ENCODE measurements at places on chromosomes 3 and 15.

DNA sequence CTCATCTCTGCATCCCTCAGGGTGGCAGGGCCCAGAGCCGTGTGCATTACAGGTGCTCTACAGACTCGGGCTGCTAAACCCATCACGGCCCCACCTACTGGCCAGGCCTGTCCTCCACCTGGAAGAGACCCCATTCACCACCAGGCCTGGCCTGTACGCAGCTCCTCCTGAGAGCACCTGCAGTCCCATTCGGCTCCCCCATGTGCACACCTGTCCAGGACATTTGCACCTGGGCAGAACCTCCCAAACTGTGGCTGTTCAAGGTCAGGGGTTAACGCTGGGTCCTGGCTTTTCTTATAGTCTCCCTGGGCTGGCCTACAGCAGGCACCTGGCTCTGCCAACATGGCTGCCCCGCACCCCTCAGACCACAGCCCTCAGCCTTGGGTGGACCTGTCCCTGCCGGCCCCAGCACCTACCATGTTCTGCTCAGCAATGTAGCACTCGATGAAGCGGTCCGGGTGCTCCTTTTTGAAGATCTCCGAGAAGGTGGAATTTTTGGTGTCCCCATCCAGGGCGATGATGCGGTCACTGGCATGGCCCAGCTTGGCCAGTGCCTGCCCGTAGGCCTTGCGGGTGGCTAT, 25.7 kb downstream of the TKT start:
- DNase-seq: no peak

DNA sequence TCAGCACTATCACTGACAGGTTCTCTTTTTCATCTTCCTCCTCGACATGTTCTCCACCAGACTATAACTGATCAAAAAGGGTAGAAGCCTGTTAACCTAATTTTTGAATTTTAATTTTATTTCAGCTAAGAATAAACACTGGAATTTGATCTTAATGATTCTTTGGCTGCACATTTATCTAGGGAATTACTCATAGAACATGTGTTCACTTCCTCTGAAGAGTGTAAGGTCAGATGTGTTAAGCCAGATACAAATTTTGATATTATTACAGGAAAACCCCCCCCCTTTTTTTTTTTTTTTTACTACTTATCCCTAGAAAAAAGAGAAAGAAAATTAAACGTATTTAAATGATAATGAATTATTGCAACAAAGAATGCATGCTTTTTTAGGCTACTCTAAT, 15.0 kb downstream of the DCBLD2 start:
- DNase-seq: no peak

- DNase-seq: no peak
Observed at GRCh38 chr15:77622934-77623754, 9.6 kb downstream of the LINGO1 start.

DNA sequence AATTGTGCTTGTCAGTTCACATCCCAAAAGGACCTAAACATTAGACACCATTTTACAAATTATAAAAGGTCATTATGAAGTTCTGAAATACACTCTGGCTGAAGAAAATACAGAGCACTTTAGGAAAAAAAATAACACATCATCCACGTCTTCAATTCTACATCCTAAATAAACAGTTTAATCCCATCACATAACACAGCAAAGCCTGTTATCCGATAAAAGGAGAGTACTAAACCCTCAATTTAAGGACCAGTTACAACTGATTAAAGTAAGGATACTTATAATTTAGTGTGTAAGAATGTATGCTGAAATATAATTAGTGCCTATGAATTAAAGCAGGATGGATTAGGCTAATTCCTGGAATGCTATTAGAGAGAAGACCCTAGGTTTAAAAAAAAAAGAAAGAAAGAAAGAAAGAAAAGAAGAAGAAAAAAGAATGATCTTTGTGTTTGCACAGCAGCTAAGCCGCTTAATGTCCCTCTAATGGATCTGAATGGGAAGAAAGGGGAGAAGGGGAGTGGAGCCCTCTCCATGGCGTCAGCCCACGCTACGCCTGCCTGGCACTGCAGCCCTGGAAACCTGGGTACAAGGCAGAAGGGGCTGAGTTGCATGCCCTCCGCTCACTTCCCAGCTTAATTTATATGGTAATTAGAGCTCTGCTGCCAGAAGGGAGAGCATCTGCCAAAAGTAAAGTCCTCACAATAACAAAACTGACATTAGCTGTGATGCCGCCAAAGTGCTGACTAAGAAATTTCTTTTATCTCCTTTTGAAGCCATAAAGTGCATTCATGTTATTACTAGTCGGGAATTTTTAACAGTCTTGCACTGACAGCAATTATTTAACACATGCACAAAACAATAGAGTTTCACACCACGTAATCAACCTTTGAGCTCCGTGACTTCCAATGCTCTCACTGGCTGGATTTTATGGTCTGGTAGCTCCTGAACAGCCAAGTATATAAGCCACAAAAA, 90.0 kb downstream of the FSIP1 start:
- no peak for DNase-seq

GRCh38 chr3:195751560-195751959, 30.8 kb downstream of the MUC20 start:
- DNase-seq: no peak

- DNase-seq: no peak
Observed at GRCh38 chr3:190291994-190292584, 30.2 kb downstream of the CLDN1 start.

DNA sequence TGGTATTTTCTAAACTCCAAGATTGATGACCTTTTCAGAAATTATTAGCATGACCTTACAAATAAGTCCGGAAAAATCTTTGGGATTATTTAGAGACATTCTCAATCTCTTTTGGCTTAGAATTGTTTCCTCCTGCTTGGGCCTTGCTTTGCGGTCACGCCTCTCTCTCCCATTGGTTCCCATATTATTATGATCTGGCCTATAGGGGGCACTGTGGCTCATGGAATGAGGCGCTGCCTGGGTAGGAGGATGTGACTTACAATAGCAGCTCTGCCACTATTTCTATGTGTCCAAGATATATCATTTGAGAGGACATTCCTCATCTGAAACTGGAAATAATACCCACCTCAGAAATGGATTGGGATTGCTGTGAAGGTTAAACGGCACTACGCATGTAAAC, 464.9 kb downstream of the MFSD1 start:
- no peak for DNase-seq

- DNase-seq: no peak
Observed at GRCh38 chr3:69020857-69021256, 7.4 kb upstream of the EOGT start.

DNA sequence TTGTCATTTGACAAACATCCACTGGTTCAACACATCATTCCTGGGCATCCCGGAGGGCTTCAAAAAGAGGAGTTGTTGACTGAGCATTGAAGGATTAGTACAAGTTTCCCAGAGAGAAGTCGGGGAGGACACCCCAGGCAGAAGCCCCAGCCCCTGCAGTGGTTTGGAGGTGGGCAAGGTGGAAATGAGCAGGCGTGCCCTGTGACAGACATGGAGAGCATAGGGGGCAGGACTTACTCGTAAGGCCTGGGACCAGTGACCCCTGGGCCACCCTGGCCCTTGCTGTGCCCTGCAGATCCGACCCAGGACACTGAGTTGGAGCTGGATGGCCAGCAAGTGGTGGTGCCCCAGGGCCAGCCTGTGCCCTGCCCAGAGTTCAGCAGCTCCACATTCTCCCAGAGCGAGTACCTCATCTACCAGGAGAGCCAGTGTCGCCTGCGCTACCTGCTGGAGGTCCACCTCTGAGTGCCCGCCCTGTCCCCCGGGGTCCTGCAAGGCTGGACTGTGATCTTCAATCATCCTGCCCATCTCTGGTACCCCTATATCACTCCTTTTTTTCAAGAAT, 5.9 kb downstream of the PARP3 start:
- DNase-seq: no peak

DNA sequence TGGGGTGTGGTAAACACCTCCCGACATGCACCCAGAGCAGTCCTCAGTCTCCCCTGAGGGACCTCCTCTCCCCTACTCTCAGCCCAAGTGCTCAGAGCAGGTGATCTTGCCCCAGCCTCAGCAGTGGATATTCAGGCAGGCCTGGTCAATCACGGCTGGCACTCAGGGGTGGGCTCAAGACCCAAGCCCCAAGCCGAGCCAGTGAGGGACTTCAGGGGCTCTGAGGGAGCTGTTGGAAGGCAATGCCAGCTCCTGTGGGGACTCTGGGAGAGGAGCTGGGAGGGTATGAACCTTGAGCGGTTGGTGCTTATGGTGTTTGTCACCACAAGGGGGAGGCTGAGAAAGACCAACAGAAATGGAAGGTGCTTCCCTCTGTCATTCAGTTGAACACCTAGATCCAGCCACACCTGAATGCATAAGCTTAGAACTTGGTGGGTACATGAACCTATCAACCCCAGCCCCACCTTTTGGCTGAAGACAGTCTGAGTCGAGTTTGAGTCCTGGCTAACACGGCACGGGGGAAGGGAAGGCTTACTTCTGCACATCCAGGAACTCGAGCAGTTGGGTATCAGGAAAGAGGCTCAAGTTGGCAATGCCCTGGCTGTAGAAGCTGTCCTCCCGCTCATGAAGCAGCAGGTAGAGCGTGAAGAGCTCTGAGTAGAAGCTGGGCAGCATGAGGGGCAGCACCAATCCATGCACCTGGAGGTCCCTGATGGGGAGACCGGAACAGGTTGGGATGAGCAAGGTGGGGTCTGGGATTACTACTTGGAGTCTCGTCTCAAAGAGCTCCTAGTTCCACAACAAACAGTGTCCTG, 19.2 kb downstream of the ALS2CL start:
- DNase-seq: no peak

DNA sequence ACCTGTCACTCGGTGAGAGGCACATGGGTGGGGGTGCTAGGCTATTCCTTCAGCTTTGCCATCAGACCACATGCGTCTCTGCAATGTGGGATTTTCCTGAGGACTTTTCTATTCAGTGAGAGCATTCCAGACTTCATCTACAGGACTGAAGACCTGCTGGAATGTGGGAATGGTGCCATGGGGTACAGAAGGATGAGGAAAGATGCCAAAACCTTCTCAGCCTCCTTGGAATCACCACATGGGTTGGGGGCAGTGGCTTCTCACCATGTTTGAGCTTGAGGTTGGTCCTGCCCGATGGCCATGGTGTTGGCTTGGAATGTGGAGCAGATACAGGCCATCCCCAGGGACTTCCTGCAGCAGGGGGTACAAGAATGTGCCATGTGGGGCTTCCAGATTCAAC, 80.9 kb upstream of the KLF13 start:
- no peak for DNase-seq

- no peak for DNase-seq
Observed at GRCh38 chr3:113658107-113658506, 38.3 kb downstream of the USF3 start.

- DNase-seq: no peak
Observed at GRCh38 chr3:134004841-134005240, 24.9 kb downstream of the SLCO2A1 start.

DNA sequence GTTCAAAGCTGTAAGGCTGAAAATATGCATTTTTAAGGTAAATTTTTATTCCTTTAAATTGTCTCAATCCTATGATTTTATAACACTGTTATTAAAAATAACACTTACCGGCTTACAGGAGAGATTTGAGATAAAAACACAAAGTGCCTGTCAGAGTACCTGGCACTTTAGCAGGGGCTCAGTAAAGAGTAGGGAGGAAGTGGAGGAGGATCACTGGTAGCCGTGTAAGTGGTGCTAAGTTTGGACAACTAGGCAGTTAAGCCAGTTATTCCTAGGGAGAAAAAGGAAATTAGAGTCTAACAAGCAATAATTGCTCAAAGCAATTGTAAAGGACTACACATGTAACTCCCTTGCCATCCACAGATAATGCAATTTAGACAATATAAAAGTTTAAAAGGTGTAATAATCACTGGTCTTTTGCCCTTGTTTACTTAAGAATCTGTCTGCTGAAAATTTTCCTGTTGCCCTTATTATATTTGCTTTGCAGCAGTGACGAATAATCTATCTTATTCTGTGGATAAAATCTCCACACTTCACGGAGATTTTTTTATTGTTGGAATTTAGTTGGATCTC, 204.8 kb downstream of the CDIN1 start:
- no peak for DNase-seq

DNA sequence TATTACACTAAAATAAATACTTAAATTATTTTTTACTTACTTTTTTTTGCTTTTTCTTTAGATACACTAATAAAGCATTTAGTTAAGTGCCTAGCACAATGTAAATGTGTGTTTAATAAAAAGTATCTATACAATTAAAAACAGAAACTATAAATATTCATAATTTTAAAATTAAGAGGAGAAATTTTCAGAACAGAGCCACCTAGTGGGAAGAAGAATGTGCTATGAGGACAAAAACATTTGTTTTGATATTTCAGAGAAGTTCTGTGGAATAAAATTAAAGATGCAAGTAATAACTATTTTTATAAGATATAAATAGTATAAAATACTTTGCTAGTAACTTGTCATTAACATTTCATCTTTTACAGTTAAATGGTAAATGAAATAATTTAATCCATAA, 33.6 kb upstream of the PLSCR5 start:
- DNase-seq: no peak

DNA sequence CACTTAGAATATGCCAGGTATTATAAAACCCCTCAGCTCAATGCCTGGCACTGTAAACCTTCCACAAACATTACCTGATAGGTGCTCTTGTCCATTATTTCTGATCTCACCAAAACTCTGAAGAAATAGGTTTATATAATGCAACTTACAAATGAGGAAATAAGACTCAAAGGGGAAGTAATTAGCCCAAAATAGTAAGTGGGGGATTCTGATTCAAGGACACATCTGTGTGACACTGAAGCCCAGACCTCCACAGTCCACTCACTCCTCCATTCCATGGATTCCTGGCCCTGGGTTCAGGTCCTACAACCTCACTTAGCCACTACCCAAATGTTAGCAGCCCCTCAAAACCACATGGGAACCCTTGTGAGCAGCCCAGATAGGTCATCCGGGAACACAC, 49.9 kb downstream of the TRANK1 start:
- no peak for DNase-seq

DNA sequence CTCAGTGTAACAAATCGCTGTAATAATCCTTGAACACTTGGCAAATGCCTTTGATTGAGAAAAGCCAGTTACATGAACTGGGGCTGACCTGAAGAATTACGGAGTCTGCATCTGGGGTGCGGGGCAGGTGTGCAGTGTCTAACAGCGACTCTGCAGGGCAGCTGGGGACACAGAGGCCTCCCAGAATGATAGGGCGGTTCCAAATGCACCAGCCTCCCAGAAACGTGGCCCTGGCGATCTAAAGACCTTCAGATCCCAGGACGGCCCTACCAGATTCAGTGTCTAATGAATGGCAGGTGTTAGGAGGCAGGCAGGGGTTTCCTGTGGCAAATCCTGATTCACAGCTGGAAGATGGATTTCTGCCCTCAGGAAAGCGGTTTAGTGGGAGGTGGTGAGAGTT, 100.5 kb upstream of the RGMA start:
- DNase-seq: no peak

DNA sequence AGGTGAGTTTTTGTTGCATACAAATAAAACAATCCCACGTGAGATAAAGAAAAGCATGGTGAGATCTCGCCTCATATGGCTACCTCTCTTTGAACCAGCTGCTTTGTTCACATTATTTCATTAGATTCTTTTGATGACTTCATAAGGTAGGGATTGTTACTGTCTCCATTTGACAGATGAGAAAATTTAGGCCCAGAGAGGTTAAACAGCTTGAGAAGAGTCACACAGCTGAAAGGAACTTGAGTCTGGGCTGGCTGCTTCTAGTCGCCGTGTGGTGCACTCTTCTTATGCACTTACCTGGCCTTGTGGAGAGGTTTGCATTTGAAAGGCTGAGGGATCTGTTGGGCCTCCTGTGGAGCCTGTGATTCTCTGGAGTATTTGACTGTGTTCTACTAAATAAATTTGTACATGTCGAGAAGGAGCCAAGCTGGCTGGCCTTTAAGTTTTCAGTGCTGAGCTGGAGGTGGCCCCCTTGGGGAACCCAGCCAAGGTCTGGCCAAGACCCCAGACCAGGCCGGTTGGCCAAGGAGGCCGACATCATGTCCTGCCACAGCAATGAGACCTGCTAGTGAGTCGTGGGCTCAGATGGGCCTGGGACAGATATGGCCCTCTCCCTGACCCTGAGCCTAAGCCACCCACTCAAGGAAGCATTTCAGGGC, 125.1 kb downstream of the SMAD6 start:
- DNase-seq: no peak
